ENCODE measurements at places on chromosomes 12 and 14. TPM values are rescaled to one million over a fixed set of nuclear protein-coding genes. Genes with fewer than 3 reads are reported as not detected.

The SCN8A gene
- 0.26 TPM for total RNA-seq

The BCL11B gene
- total RNA-seq, result 43.5 TPM

The KRT72 gene
- total RNA-seq, result not detected

The PIANP gene
- 0.08 TPM for total RNA-seq

The NEUROD4 gene
- total RNA-seq, result 0.05 TPM

DNA sequence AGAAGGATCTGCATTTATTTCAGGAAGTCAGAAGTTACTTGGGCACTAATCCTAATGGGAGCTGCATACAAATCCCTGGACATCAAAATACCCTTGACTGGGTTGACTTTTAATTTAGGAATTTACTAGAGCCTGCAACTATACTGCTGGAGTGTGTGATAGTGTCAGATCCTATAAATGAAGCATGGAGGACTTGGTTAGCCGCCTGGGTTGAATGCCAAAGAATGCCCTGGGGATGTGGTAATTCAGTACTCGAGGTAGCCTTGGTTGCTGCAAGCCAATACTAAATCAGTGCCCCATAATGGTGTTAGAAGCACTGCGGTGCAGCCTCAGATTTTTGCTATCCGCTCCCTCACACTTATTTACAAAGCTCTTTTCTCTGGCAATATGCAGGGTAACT lies 184.9 kb downstream of the CAPZA3 start:
- H3K27me3 ChIP-seq, result no peaks in the 10 kb centered on the region
- H3K4me1 ChIP-seq, result no peaks in the 10 kb centered on the region
- no peak overlapping the region for H3K4me3 ChIP-seq
- no peaks in the 10 kb centered on the region for H3K36me3 ChIP-seq
- no peak for DNase-seq

DNA sequence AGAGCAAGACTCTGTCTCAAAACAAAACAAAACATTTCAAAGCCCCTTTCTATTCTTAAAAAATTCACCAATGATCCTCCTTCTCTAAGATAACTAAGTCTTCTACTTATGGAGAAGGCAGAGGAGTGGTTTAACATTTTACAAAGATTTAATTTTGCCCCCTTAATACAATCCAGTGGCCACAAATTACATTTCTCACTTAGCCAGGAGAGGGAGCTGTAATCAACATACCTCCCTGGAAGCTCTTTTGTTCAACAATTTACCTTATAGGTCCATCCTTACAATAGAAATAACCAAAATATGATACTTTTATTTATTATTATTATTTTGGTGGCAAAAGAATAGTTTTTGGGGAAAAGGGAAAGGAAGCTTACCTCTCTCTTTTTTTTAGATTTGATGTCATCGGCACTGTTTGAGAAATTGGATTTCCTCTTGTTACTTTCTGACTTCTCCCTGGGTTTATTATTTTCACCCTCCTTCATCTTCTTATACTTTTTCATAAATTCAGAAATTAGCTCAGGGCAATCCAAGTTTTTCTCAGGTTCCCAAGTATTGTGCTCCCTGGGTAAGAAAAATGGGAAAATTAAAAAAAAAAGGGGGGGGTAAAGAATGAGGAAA lies 28.1 kb downstream of the CBX5 start:
- peaks cover 6% of the 10 kb centered on the region for H3K4me1 ChIP-seq
- H3K27ac ChIP-seq, result no peak overlapping the region
- no peak overlapping the region for H3K4me3 ChIP-seq
- H3K36me3 ChIP-seq, result peaks cover 34% of the 10 kb centered on the region
- no peaks in the 10 kb centered on the region for H3K27me3 ChIP-seq

DNA sequence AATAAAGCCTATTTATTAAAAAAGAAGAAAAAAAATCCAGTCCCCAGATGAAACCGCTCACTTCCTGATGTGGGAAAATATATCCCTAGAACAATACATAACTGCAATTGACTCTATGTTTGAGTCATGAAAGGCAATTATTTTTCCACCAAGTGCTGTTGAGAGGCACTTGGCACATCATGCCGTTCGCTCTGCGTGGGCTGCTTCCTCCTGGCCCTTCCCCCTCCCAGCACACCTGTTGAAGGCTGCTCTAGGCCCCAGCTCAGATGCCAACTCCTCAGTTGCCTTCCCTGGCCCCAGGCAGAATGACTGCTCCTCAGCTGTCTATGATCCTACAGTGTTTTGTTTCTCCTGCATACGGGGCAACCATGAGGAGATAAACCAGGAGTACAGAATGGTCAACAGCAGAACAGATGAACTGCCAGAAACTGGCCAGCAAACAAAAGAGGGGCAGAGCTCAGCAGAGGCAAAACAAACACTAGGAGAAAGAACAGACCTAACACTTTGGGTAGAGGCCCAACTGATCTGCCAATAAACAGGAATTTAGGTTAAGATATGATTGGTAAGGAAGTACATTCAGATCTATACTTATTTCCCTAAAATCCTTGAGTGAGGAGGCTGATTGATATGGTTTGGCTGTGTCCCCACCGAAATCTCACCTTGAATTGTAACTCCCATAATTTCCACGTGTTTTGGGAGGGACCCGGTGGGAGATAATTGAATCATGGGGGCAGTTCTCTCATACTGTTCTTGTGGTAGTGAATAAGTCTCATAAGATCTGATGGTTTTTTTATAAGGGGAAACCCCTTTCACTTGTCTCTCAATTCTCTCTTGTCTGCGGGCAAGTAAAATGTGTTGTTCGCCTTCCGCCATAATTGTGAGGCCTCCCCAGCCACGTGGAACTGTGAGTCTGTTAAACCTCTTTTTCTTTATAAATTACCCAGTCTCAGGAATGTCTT lies 58.6 kb downstream of the SLC38A1 start:
- H3K4me3 ChIP-seq, result peak overlapping the region; percentile 52
- DNase-seq, result peak; percentile 31
- peaks cover 63% of the 10 kb centered on the region for H3K36me3 ChIP-seq
- H3K4me1 ChIP-seq, result peaks cover 64% of the 10 kb centered on the region
- H3K27me3 ChIP-seq, result no peaks in the 10 kb centered on the region
- H3K27ac ChIP-seq, result peak overlapping the region; percentile 96

DNA sequence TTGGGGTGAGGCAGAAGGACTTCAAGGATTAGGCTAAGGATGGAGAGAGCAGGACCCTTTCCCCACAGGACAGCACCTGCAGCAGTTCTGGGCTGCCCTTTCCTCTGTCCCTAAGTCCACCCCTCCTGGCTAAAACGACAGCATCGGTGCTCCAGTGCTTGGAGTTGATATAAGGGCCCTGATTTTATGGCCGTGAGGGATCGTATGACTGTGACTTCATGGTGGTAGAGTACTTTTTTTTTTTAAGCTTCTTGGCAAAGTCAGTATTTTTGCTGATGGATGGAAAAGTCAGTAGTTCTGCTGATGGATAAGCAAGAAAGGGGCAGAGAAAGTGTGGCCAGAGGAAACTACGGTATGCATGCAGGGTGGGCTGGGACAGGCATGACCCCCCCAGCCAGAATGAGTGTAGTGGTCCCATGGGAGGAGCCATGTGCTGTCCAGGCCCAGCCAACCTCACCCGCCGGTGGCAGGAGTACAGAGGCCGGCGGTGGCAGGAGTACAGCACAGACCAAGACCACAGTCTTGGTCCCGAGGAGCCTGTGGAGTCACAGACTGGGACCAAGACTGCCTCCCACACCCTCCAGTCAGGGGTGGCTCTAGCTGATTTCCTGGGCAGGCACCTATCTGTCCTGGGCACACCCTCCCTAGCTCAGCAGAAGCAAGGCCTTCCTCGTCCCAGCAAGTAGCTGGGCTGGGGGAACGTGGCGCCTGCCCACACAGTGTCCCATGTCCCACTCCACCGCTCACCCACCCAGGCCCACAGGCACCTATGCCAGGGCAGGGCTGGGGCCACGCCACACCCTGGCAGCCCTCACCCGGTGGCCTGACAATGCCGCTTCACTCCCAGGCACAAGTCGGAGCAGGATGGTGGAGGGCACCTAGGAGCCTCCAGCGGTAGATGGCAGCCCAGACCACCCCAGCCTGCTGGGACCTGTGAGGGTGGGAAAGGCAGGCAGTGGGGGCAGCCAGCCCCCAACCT lies 46.3 kb downstream of the CCDC88C start:
- H3K27ac ChIP-seq, result peak overlapping the region; percentile 91
- peak overlapping the region; percentile 74 for H3K4me3 ChIP-seq

DNA sequence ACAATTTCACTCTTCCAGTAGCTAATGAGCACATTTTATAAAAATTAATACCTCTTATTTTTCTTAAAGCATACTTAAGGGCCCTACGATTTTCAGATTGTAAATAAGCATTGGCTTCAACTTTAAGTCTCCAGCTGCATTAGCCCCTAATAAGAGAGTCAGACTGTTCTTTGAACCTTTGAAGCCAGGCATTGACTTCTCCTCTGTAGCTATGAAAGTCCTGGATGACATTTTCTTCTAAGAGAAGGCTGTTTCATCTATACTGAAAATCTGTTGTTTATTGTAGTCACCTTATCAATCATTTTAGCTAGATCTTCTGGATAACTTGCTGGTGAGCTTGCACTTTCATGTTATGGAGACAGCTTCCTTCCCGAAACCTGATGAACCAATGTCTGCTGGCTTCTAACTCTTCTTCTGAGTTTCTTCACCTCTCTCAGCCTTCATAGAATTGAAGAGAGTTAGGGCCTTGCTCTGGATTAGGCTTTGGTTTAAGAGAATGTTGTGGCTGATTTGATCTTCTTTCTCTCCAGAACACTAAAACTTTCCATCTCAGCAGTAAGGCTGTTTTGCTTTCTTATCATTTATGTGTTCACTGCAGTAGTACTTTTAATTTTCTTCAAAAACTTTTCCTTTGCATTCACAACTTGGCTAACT lies 377.1 kb upstream of the RGS6 start:
- peak overlapping the region; percentile 96 for H3K27ac ChIP-seq
- H3K4me1 ChIP-seq, result peaks cover 79% of the 10 kb centered on the region
- H3K36me3 ChIP-seq, result peaks cover 19% of the 10 kb centered on the region

DNA sequence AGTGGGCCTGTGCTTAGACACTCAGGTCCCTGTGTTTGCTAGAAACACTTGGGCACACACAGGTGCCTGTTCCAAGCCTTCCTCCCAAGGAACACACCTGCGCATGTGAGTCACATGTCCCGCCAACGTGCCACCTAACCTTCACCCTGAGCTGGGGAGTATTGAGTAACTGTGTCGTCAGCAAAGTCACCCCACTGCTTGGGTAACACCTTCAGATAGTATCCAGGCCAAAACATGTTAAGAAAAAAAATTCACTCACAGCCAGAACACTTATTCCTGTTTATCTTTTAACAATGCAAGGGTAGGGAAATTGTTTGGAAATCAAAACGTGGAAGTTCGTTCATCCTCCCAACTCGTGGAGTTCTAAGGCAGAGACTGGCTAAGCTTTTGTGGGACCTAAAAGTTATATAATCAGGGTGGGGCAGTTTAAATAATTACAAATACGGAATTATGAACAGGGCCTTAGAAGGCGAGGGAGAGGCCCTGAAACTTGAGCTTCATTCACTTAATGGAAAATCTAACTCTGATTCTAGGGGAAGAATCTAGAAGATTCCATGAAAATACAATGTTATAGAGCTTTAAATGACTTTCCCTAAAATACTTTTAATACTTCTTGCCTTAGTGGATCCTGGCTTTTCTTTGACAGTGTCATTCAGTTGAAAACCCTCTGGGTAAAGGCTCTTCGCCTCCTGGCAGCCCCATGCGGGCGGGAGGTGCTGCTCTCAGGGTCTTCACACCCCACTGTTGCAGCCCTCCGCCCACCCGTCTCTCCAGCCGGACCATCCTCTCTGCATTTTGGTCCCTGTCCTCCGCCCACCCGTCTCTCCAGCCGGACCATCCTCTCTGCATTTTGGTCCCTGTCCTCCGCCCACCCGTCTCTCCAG lies 30.3 kb upstream of the ADIPOR2 start:
- H3K36me3 ChIP-seq, result no peaks in the 10 kb centered on the region
- H3K4me1 ChIP-seq, result peaks cover 13% of the 10 kb centered on the region
- H3K27me3 ChIP-seq, result peaks cover 2% of the 10 kb centered on the region
- peak overlapping the region; percentile 9 for H3K27ac ChIP-seq
- DNase-seq, result no peak

DNA sequence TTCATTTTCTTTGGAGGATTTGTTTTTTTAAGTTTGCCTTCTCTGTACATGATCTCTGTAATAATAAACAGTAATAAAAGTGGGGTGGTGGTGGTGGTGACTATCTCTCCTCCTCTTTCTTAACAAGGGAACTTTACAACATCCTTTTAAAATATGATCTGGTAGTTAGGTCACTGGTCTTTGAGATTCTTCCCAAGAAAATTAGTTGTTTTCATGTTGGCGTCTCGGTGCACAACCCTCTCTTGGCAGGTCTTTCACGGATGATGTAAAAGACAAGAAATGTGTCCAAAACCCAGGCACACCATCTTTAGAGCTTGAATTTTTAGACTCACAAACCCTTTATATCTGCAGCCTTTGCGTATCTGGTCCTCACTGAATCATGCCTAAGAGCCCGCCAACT lies 488.5 kb upstream of the TBX3 start:
- no peaks in the 10 kb centered on the region for H3K27me3 ChIP-seq
- no peaks in the 10 kb centered on the region for H3K4me1 ChIP-seq
- H3K27ac ChIP-seq, result no peak overlapping the region

DNA sequence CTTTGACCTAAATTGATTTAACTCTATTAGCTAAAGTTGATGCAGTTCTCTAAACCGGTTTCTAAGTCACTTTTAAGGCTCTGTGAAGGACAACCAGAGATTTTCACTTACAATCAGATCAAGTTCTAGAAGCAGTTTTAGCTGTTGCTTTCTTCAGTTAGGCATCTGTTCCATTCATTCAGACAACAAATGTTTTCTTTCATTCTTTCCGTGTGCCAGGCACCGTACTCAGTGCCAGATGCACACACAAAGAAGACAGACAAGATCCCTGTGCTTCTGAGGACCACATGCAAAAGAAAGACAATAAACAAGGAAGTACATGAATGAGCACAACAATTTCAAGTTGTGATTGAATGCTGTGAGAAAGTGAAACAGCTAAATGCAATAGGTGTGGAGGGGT lies 11.1 kb upstream of the EGLN3 start:
- H3K4me3 ChIP-seq, result no peak overlapping the region
- H3K36me3 ChIP-seq, result peaks cover 2% of the 10 kb centered on the region
- peaks cover 36% of the 10 kb centered on the region for H3K4me1 ChIP-seq
- no peak overlapping the region for H3K27ac ChIP-seq
- no peak for DNase-seq

Measured in activated T-helper 1 cell treated with anti-CD3 and anti-CD28 coated beads, Interleukin-12 subunit alpha, Interleukin-12 subunit beta, Interleukin-2, Interleukin-4 antibody, amounts not matched to agents 30 ng/mL and 10 ng/mL and 1 ng/mL, durations not matched to agents 14 hours and 24 hours and 36 hours (primary cell).